Motor neuron (in vitro differentiated cells): ENCODE measurements at places on chromosomes 11 and 22. TPM values are rescaled to one million over a fixed set of nuclear protein-coding genes. Genes with fewer than 3 reads are reported as not detected.

The AP1B1 gene
- 36.1 and 39.7 TPM in 2 replicates for total RNA-seq

The IL18 gene
- total RNA-seq = 0.25 TPM in 1 of 2 replicates, not detected in the other

The OR5B12 gene
- total RNA-seq = 0.36 TPM in 1 of 2 replicates, not detected in the other

The KRTAP5-11 gene
- not detected in 2 replicates for total RNA-seq

The PKDREJ gene
- 0.50 and 0.74 TPM in 2 replicates for total RNA-seq

The DDIAS gene
- total RNA-seq = 5.7 and 6.9 TPM in 2 replicates

DNA sequence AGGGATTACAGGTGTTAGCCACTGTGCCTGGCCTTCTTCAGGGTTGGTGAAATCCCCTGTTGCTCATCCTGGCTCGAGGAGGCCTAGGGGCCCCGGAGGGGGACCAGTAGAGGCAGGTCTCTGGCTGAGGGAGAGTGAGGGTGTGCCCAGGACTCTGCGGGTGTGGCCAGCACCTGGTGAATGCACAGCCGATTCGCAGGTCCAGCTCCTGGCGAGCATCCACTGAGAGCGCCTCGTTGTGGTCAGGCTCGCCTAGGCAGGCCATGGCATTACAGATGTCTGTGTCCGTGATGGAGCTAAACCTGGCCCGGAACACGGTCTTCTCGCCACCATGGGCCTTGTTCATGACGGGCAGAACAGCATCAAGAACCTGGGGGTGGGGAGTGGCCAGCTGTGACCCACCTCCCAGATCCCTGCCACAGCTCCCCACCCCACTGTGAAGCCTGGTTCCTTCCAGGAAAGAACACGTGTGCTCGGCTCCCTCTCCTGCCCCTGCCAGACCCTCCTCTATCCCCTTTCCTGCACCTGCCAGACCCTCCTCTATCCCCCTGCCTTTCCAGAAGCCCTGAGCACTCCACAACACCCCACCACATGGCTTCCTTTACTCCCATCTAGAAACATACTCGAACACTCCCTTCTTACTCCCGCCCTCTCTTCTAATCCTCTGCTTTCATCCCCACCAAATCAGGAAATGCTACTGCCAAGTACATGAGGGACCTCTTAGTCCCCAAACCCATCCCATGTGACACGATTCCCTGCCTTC, 12.4 kb downstream of the TOP3B start:
- ATAC-seq = no peak

DNA sequence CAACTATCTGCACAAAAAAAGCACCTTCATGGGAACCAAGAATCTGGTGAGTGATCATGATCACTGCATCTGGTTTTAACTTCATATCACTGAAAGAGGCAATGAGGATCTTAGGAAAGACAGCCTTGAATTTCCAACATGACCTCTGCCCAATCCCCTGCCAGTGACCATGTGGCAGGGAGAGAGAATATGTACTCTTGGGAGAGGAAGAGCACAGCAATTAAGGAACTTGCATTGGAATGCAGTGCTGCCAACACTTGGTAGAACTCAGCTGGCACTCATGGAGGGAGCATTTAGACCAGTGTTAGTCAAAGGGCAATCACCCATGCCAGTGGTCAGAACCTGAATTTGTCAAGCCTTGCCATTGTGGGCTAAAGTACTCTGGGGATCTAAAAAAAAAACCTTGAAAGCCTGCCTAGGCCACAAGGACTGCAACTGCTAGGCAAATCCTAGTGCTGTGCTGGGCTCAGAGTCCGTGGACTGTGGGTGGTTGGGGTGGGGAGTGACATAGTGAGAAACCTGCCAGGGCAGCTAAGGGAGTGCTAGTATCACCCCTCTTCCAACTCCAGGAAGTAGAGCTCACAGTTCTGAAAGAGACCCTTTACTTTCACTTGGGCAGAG, 23.1 kb downstream of the JRKL start:
- no peak for ATAC-seq

DNA sequence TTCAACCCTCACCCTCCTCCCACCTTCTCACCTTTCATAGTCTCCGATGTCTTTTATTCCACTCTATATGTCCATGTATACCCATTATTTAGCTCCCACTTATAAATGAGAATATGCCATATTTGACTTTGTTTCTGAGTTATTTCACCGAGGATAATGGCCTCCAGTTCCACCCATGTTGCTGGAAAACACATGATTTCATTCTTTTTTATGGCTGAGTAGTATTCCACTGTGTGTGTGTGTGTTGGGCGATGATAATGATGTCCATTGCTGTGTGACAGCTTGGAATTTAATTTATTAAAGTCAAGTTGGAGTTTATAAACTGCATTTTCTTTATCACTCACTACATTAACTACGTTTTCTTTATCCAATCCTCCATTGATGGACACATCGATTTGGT, 3.2 kb upstream of the HINFP start:
- ATAC-seq = no peak

DNA sequence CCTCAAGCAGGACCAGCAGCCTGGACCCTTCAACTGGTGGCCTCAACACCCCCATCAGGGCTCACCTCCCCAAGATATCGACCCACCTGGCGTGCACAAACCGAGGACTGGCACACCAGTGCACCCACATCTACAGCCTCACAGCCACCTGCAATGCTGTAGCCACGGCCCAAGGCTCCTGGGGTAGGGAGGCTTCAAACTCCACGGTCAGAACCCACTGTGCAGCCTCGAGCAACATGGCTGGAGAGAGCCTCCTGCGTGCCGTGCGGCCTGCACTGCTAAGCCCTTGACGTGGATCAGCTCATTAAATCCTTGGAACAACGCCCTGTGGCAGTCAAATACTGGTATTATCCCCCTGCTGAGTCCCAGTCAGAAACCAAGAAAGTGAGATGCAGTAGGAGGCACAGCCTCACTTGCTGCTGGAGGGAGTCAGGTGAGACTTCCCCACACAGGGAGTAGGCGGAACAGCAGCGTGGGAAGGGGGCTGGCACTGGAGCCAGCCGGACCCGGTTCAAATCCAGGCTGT, 4.6 kb downstream of the CARD10 start:
- ATAC-seq = no peak

DNA sequence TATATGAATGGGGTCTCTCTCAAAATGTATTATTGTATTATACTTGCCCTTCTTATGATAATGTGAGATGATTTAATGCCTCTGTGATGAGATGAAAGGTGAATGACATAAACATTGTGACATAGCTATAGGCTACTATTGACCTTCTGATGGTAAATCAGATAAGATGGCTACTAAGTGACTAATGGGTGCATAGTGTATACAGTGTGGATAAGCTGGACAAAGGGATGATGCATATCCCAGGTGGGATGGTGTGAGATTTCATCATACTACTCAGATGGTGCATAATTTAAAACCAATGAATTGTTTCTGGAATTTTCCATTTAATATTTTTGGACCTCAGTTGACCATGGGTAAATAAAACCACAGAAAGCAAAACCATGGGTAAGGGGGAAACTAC, 243.5 kb downstream of the SBF2 start:
- ATAC-seq = no peak

GRCh38 chr22:28802595-28803123, 2.3 kb upstream of the XBP1 start:
- no peak for ATAC-seq
